Hepatic stellate cell (primary cell): ENCODE measurements at places on chromosomes 5 and 9.

DNA sequence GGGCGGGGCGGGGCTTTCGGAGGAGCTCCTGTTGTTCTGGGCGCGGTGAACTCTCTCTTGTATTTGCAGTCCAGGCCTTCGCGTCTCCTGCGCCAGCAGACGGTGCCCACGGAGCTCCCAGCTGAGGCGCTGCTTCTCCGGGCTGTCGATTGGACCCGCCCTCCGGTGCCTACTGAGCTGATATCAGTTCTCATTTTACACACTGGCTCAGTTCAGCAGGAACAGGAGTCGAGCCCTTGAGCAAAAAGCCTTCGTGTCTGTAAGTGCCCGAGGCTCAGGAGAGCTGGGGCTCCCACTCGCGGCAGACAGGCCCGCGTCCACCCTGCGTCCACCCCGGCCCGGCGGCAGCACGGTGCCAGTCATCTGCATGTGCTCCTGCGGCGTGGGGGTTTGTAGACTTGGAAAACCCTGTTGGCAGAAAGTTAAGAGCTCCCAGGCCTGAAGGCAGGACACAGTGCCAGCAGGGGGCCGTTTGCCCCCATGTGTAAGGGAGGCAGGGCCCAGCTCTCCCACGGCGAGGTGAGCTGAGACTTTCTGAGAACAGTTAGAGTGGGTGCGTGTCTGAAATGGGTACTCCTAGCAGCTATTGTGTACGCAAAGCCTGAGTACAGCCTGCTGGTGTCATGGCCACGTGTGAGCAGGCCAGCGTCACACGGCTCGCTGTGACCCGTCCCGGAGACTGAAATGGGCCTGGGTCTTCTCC, 231.5 kb downstream of the FANCC start:
- DNase-seq: no peak

GRCh38 chr9:121755581-121755980, 104.1 kb downstream of the DAB2IP start:
- DNase-seq: no peak

- DNase-seq: peak; percentile 64
These were observed 56.5 kb upstream of the ZNF354A start for GRCh38 chr5:178786859-178787499.

DNA sequence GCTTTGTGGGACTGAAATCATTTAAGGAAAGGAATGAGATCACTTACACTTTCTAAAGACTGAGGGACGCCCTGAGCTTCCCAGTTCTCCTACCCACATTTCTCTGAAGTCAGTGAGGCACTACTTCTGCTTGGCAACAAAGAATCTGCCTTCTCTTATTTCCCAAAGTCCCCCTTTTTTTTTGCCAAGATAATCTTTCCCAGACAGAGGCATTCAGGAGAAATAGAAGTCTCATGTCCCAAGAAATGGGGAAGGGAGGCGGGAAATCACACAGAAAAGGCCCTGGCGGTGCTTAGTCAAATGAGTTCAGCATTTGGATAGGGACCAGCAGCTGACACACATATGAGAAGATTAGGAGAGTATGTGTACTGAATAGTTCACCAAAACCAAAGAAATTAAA, 159.7 kb downstream of the MUSK start:
- peak; percentile 16 for DNase-seq

- no peak for DNase-seq
These were observed 5.9 kb downstream of the FAM78A start for GRCh38 chr9:131270171-131271015.

DNA sequence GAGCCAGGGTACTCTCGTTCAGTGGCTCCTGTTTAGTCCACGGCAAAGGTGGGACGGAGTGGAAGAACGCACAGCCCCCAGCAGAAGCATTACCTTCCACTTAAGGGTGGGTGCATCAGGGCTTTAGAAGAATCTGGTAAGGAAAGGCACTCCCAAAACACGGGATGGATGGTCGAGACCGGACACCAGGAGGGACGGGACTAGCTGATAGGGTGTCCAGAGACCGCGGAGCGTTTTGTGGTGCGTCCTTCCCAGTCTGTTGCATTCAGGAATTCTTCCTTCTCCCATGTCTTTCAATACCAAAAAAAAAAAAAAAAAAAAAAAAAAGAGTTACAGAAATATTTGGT, 545 bp upstream of the CTSV start:
- peak; percentile 57 for DNase-seq

- DNase-seq: peak; percentile 66
These were observed 202.7 kb upstream of the CDKN2B start for GRCh38 chr9:22211588-22212360.

- no peak for DNase-seq
These were observed 69.8 kb upstream of the SLC1A3 start for GRCh38 chr5:36536616-36537005.

- no peak for DNase-seq
These were observed 275.5 kb downstream of the GLIS3 start for GRCh38 chr9:4024281-4024777.

GRCh38 chr9:129281506-129282145, 103.6 kb upstream of the IER5L start:
- peak; percentile 2 for DNase-seq

DNA sequence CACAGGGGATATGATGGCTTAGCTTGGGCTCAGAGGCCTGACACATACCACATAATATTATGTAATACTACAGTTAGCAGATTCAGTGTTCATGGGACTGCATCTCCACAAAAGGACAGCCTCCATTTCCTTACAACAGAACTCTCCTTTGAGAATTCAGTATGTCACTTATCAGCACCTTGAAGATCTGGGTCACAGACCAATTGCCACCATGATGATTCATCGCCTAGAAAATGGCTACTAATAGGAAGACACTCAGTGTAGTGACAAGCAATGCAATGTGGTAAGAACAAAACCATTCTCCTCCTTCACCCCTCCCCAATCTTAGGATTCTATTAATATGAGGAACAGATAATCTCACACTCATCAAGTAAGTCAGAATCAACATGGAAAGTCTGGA, 38.7 kb upstream of the PRLR start:
- DNase-seq: no peak

- no peak for DNase-seq
These were observed 86.8 kb downstream of the MAPKAP1 start for GRCh38 chr9:125620216-125620615.

GRCh38 chr5:14217587-14217986, 74.4 kb downstream of the TRIO start:
- DNase-seq: no peak

- DNase-seq: peak; percentile 41
These were observed 5.9 kb downstream of the ABCA2 start for GRCh38 chr9:137021979-137022661.

- DNase-seq: no peak
These were observed 354.3 kb upstream of the CDH9 start for GRCh38 chr5:27392716-27393115.

DNA sequence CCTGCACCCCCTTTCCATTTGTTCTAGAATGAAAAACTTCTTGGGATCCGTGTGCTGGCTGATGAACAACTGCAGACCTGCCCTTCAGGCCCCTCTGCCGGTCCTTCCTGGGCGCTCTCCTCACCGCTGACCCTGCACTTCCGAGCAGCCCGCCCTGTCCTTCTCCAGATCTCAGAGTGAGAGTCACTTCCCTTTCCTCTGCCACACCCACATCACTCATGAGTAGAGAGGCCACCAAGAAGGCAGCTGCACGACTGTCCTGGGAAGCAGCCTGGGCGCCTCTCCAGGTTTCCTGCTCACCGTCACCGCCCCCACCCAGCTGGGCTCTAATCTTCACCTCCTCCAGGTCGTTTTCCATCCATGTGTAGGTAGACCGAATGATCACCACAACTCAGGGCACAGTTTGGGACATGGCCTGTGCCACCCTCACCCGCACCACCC, 35.0 kb upstream of the NSMF start:
- DNase-seq: no peak

DNA sequence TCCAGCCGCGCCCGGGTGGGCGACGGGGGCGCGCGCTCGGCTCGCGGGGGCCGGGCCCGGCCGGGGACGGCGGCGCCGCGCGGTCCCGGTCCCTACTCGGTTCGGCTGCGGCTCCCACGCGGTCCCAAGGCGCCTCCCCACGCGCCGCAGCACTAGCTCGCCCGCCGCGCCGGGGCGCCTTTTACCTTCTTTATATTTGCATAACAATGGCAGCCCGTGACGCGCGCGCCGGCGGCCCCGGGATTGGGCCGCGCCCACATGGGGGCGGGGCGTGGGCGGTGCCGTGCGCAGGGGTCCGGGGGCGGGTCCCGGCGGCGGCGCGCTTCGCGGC, at the start of gene NRARP:
Gene NRARP, minus strand, starts transcription at position 154 of the 331 bp plus-strand sequence. CDS start 343 bp downstream, outside the sequence.
- peak; percentile 88 for DNase-seq

DNA sequence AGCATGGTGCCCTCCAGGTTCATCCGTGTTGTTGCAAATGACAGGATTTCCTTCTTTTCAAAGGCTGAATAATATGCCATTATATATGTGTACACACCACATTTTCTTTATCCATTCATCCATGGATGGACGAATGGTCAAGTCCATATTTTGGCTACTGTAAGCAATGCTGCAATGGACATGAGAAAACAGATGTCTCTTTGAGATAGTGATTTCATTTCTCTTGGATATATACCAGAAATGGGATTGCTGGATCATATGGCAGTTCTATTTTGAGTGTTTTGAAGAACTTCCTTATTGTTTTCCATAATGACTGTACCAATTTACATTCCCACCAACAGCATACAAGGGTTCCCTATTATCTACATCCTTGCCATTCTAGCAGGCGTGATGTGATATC, 67.9 kb downstream of the TEK start:
- no peak for DNase-seq

DNA sequence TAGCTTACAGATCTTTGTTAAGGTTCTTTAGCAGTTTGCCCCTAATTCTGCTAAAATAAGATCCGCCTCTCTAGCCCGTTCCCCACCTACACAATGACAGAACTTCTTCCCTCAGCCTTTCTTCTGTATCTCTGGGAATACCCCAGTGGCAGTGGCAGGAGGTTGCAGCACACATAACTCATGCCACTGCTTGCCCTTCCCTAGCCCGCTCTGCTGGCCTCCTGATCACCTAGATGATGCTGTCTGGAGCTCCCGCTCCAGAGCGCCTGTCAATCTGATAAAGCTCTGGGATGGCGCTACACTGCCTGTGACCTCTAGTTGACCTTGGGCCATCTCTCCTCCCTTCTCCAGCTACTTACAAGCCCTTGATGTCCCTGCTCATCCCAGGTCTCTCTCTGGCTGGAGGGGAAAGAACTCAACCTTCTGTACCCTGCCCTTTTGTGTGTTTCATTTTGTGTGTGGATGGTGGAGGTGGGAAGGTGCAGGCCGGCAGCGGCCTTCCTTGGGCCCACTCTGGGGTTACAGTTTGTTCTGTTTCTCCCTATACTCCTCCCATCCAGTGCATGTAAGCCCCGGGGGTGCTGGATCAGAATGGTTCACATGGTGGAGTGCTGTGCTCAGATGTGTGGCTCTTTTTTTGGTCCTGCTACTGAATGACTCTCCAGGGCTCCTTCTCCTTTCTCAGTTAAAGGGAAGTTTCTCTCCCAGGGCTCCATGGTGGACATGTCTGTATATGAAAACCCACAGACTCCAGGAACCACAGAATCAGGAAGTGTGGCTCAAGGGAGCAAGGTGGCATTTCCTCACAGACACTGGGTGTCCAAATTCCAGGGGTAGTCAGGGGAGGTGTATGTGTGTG, 29.1 kb downstream of the MTX3 start:
- DNase-seq: no peak

GRCh38 chr9:124008303-124008693, 3.3 kb upstream of the LHX2 start:
- no peak for DNase-seq

DNA sequence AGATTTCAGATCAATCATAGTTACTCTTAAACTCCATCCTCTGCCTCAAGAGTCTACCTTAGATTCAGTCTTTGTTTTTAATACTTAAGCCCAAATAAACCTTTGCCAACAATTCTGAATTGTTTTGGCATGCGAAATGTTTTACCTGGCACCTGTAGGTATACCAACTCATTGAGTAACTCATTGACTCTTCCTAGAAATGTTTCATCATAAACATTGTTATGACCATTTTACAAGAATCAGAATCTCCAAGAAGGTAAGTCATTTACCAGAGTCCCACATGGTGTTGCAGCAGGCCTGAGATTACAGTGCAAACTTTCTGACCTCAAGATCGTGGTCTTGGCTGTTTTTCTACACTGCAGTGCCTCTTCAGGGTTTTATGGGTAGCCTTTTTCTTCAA, 750.4 kb downstream of the BRINP1 start:
- DNase-seq: no peak

DNA sequence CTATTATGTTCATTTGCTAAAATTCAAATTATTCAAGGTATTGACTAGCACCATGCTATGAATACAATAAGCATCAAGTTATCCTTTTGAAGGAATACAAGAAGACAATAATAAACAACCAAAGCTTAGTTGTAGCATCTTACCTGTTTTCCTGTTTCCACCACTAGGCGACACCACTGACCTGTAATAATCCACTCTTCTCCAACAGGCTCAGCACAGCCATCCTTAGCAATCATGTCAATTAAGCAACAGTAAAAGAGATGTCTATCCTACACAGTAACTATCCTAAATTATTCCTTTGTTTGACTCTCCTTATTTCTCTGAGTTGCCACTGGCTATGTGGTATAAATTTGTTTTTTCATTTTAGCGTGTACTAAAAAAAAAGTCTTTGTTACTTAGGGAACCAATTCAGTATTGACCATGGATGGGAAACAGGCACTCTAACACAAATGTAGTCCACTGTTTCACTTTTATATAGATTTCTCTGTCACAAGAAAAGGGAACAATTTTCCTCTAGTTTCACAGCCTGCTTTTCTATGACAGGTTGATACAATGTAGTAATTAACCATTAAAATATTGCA, 46.2 kb downstream of the PCA3 start:
- peak; percentile 17 for DNase-seq

DNA sequence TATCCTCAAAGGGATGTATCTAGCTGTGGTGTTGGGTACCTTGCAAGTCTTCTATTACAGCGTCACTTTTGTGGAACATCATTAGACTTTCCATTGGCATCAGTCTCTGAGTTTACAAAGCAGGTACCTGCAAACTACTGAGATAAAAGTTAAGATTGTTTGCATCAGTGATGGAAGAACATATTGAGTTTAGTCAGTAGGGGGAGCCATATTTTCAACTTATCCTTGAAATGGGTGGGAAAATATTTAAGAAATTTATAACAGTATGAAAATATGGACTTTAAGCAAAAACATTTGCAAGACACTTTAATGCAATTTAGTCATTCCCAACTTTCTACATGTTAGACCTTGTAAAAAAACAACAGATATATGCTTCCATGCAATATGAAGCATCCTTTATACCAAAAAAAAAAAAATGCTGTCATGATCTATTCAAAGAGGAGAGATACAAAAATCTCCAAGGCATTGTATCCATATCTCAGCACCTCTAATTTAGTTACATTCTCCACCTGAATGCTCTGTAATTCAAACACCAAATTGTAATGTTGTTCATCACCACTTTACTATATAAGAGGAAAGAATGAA, 98.6 kb upstream of the ADAMTS19 start:
- DNase-seq: no peak

- no peak for DNase-seq
These were observed 79.3 kb downstream of the TMC1 start for GRCh38 chr9:72600671-72601070.

DNA sequence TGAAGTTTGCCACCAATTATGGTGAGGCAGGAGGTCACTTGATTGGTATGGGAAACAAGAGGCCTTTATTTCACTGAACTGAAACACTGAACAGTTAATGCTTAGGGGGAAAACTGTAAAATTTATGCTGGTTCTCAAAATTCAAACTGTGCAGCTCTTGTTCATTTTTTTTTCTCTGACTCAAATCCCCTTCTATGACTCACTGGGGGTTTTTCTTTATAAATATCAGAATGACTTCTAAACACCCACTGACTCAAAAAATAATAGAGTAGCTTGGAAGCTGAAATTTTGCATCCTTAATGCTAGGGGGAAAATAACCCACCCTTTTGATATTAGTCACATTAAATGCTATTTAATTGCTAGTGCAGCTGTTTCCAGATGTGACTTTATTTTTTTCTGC, 24.1 kb upstream of the OTP start:
- no peak for DNase-seq
